ENCODE measurements at places on chromosomes 3 and 15.

DNA sequence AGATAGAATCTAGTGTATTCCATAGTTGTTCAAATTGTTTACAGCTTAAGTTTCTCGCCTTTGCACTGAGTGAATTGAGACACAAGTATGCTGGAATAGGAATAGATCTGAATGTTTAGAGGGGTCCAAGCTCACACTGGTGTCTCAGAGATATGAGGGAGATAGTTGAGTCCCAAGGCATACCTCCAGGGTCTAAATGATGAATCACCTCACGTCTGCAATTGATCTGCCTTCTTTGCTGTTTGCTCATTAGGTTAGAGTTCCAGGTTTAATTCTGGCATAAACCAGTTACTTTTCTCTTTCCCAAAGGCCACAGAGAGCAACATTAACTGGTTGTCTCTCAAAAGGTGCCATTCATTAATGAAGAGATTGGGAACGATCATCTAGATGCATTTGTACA lies 106.3 kb upstream of the MME start:
- DNase-seq: no peak

- no peak for DNase-seq
Observed at GRCh38 chr15:77573802-77574201, 58.9 kb downstream of the LINGO1 start.

DNA sequence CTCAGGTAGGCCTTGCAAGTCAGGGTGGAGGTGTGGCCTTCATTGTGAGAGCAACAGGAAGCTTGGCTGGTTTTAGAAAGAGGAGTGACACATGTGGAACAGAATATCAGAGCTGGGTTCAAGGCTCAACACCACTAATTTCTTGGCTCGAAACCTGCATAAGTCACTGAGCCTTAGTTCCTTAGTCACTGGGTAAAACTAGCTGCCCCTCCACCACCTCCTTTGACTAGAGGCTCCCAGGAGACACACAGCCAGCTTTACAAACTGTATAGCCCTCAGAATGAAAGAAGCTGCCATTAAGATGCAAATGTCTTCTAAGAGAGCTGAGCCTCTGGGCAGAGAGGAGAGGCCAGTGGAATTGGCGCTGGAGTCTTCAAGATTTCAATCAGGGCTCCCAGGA lies 67.7 kb downstream of the CERS3 start:
- DNase-seq: no peak

DNA sequence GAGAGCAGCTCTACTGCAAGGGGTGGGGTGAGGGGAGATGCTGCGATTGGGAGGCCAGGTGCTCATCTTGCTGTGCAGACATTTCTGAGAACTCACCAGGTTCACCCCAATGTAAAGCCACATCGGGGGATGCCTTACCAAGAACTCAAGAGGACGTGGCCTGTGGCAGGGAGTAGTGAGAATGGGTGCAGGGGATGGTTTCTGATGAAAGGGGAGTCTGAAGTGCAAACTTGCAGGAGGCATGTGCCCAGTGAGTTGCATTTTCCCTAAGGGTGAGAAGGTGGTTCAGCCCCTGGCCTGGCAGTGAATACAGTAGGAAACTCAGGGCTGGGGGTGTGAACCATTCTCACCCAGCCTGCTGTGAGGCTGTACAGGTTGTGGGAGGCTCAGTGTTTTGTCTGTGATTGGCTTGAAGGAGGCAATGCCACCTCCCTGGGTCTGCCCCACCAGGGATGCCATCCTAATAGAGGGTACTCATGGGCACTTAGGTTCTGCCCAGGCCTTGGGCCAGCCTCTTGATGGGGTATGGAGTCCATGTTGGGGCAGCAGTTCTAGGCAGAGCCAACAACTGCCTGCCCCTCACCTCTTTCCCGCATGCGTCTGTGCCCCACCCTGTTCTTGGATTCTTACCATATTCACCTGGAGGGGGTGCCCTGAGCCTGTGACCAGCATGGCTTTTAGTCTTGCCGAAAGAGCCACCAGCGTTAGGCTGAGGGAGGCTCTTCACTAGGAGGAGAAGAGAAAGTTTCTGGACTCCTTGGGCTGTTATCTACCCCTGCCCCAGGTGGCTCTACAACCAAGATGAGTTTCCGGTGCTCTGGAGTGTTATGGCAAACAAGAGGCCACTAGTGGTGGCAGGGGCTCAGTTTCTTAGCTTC lies 4.5 kb downstream of the HEMK1 start:
- no peak for DNase-seq

Measured in SK-N-MC (cell line).